ENCODE measurements at places on chromosomes 6 and 20.
A peak's percentile ranks its signal among the peaks of the same experiment; 100 is the strongest.

DNA sequence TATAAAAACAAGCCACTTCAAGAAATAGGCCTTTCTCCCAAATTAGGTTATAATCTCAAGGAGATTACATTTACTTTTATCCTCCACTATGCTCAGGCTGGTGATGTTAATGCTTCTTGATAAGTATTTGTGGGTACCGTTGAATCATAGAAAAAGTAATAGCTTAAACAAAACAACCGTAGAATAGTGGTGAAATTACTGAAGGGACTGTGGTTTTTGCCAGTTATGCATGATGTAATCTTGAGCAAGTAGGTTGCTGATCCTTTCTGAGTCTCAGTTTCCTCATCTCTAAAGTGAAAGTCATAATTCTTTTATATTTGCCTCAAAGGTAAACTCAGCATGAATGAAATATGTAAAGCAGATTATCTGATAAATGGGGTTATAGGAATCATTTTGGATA, 187.3 kb upstream of the JAG1 start:
- no peak for DNase-seq

DNA sequence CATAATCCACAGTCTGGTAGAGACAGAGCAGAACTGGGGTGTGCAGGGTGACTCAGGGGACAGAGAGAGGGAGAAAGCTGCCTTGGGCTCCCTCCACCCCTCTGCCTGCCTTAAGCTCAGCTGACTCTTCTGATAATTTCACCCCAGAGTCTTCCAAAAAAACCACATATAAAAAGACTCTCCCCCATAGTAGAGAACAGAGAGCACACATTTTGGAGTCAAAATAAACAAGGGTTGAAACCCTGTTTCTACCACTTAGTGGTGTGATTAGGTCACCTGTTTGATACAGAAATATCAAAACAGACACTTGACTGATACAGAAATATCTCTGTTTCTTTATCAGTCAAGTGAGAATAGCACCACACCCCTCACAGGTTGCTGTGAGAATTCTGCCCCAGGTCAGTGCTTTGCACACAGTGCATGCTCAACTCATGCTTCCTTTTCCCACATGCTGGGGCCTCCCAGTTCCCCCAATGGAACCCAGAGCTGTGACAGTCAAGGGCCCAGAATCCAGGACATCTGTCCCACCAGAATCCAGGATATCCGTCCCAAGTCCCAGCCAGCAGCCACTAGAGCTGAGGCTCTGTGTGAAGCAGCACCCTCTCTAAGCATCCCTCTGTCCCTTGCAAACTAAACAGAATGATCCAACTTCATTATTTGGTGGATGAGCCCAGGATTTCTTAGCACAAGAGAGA, 1.2 kb downstream of the TREML2 start:
- no peak for DNase-seq

GRCh38 chr20:51028616-51029212, 5.8 kb upstream of the KCNG1 start:
- DNase-seq: no peak

DNA sequence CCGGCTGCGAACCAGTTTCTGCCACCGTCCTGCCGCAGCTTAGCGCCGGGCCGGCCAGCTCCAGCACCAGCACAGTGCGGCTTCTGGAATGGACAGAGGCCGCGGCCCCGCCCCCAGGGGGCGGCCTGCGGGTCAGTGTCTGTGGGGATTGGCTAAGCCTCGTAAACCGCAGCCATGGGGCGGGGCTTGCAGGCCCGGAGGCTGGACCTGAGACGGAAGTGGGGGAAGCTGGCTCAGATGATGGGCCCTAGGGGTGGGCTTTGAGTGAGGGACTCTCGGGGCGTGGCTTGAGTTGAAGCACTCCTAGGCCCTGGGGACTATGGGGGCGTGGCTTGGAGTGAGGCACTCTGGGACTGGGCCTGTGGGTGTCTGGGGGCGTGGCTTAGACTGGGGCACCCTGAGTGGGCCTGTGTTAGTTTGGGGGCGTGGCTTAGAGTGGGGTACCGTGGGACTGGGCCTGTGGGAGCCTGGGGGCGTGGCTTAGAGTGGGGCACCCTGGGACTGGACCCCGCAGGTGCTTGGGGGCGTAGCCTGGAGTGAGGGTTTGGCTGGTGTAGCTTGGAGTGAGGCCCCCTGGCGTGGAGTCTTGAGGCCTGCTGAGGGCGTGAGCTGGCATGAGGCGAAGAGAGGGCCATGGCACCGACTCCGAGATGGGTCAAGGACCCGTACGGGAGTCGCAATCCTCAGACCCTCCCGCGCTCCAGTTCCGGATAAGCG, 6.6 kb downstream of the L3MBTL1 start:
- DNase-seq: peak; percentile 100

- no peak for DNase-seq
Observed at GRCh38 chr6:152794696-152795095, 44.1 kb downstream of the VIP start.

DNA sequence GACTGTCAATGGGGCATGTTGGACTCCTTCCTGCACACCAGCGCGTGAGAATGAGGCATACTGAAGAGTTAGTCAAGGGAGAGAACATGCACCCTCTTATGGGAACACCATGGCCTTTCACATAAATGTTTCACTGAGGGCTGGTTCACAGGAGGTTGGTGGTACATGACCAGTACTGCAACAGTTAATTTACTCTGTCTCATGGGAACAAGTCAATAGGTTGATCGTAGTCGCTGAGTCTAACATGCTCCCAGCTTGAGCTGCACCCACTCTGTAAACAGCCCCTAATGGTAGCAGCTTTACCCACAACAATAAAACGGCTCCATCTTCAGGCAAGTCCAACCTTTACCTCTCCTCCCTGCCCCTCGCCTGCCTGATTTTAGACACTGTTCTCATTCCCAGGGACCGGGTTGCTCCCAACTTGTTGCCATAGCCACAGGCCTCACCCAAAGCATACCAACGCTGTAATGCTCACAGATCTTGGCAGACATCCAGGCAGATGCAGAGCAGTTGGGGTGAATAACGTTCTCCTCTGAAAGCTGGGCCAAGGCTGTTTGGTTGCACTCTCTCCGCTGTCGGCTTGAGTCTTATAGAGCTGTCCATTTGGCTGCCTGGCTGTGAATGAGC, 111.3 kb downstream of the LY86 start:
- DNase-seq: peak; percentile 84

GRCh38 chr6:125066964-125067363, 86.6 kb upstream of the TPD52L1 start:
- DNase-seq: no peak
